GM13977 (cell line): ENCODE measurements at places on chromosomes 5 and 9.

GRCh38 chr5:27221410-27221809 lies 183.0 kb upstream of the CDH9 start:
- no peak for DNase-seq

DNA sequence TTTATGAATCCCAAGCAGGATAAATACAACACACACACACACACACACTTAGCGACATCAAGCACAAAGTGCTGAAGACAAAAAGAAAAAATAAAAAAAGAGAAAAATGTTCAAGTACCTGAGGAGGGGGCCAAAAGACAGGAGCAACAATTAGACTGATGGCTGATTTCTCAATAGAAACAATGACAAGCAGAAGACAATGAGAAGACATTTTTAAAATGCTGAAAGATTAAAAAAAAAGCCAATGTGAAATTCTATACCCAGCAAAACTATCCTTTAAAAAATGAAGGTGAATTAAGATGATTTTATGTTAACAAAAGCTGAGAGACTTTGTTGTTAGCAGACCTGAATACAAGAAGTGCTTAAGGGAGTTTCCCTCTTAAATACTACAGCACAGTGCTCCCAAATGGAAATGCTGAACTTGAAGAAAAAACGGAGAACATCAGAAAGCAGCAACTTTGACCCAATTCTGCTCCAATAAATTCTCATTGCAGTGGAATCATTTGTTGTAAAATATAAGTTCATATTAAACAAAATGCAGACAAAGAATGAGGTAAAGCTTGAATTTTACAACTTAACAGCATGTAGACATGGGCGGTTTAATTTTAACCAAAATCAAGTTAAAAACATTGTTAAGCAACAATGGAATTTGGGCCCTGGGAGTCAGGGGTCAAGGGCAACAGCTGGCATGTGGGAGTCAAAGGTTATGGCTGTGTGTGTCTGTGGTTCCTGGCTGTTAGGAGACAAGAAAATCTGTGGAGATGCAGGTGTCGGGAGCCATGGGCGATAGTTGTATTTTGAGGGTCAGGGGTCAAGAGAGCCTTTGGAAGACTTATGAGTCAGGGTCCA lies 776 bp upstream of the RANBP17 start:
- no peak for DNase-seq

- no peak for DNase-seq
Observed at GRCh38 chr5:135996611-135997010, 32.2 kb upstream of the TGFBI start.

- DNase-seq, result peak; percentile 3
Observed at GRCh38 chr5:111422245-111422644, 90.1 kb downstream of the STARD4 start.

DNA sequence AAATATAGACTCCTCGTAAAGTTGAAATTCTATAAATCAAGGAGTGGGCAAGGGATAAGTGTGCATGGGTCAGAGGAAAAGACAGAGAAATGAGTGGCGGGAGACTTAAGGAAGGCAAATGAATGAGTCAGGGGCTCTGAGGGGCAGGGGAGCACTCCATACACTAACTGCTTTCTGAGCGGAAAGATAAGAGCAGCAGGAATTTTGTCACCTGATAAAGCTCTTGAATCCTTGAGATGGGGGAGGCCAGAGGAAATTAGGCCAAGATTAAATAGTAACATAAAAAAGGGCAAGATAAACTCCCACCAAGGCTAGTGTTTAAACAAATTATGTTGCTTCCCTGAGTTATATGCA lies 191.0 kb upstream of the S1PR3 start:
- DNase-seq, result no peak

GRCh38 chr9:126869368-126869767 lies 8.9 kb downstream of the ZBTB34 start:
- no peak for DNase-seq

DNA sequence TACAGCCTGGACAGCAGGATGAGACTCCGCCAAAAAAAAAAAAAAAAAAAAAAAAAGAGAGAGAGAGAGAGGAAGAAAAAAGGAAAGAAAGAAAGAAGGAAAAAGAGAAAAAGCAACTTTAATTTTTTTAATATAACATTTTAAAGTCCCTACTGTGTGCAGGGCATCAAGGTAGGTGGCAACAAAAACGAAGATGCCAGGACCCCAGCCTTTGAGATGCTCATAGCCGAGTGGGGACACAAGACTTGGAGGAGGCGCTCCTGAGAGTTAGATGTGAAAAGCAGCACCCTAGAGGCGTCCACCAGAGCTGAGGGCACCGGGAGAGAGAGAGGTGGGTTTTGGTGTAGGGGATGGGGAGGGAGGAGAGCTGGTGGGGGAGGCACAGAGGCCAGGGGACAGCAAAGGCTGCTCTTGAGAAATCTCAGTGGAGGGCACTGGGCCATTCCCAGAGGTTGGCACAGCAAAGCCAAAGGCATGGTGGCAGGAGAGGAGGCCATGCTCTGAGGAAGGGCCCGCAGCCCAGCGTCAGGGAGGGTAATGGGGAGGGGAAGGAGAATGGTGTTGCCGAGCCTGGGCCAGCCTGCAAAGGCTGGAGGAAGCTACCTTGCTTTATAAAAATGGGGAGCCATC lies 135.6 kb downstream of the C9orf50 start:
- DNase-seq, result no peak

- DNase-seq, result no peak
Observed at GRCh38 chr5:147234239-147234824, 494 bp upstream of the STK32A start.

DNA sequence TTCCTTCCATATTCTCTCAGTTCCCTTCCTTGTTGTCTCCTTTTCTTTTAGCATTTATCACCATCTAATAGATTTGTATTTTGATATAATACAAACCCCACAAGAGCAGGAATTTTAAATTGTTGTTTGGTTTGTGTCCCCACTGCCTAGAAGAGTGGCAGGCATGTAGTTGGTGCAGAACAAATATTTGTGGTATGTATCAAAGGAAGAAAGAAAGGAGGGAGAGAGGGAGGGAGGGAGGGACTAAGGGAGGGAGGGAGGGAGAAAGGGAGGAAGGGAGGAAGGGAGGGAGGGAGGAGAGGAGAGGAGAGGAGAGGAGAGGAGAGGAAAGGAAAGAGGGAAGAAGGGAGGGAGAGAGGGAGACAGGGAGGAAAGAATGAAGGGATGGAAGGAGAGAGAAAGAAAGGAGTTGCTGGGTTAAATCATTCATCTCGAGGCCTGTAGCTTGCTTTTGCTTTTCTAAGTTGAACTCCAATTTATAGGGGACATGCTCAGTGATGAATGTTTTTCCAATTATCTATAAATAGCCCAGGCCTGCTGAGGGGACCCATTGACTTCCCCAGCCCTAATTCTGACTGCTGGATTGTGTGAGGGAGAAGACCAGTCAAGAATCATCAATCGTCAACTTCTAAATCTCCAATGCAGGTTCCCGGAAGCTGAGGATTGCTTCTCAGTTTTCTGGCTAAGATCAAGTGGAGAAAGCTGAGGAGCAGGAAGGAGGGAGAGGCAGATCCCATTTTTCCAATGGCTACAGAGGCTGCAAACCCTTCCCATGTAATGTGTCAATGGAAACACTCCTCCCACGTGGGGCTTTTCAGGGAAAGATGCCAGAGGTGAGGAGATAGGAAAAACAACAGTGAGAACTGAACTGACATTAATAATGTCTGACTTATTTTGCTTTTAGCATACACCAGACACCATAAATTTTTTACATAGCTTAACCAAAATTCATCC lies 320.7 kb downstream of the ASTN2 start:
- DNase-seq, result no peak

DNA sequence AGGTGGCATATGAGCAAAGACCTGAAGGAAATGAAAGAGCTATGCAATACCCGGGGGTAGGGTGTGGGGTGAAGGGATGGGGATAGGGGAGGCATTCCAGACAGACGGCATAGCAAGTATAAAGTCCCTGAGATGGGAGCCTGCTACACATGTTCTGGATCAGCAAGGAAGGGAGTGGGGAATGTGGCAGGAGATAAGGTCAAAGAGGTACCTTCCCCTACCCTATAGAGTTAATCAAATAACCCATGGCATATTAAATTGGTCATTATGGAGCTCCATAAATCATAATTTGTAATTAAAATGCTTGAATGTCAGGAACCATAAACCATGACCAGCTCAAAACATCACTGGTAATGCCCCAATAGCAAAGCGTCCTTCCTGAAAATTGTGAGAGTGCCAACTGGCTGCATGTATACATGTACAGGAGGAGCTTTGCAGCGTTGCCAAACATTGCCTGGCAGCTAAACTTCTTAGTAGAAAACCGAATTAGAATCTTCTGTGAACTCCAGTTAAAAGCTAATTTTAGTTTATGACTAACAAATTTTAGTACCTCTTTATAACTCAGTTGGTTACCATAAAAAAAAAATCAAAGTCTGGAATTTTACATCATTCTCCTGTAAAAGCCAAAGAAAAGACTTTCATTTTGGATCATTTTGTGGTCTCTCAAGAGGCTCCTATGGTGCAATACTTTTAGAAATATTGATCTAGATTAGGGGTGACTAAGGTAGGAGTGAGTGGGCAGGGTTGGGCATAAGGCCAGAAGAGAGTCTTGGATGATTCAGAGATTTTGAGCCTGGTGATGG lies 4.7 kb downstream of the DNAI1 start:
- no peak for DNase-seq

GRCh38 chr5:65611524-65611923 lies 12.6 kb downstream of the TRIM23 start:
- DNase-seq, result no peak

DNA sequence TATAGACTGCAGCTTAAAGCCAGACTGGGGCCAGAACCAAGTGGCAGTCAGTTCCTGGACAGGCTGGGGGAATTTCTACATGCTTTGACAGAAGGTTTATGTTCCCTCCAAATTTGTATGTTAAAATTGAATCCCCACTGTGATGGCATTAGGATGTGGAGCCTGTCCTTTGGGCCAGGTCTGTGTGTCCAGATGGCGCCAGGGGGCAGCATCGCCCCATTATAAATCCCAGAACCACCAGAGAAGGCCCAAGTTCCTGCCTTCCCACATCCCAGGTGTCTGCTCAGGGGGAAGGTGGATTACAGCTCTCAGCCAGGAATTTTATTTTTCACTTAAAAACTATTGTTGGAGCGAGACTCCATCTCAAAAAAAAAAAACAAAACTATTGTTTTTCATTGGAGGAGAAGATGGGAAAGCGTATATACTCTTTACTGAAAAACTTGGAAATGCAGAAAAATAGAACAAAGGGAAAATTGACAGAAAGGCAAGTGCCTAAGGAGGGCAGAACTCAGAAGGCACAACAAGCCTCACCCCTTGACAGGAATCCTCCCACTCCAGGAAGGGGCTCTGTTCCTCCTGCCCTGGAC lies 5.0 kb downstream of the IL3 start:
- peak; percentile 74 for DNase-seq

- DNase-seq, result no peak
Observed at GRCh38 chr5:103669615-103670014, 107.0 kb upstream of the NUDT12 start.

DNA sequence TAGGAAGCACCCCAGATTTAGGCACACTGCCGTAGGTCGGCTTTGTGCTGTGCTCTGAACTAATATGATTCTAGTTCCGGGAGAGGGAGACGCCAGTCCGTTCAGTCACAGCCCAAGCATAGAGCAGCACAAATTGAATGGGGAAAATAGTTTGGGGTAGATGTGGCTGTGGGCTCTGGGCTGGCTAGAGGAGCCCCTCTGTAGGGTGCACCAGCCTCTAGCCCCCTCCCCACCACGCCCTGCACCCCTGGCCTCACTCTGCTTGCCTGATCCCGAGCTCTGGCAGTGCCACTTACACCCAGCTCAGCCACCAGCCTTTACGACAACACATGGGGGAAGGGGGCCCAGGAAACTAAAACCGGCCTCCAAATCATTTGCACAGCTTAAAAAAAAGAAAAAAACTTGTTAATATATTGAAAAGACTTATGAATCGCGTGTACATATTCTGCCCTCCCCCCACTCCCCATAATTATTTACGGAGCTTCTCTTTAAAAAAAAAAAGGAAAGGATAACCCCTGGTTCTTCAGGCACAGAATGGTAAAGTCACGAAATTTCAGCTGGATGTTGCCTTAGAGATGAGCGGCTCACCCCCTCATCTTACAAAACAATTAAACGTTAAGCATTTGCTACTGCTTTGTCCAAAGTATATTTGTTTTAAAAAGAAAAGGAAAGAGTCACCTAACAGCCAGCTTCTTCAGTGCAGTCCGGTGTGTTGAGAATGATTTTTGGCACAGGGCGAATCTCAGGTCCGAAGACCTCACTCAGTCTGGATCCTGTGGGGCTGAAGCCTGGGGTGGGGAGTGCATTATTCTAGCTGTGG lies 3.5 kb downstream of the LMX1B start:
- peak; percentile 23 for DNase-seq

GRCh38 chr5:67021031-67021430 lies 175.6 kb downstream of the CD180 start:
- DNase-seq, result no peak

- peak; percentile 68 for DNase-seq
Observed at GRCh38 chr9:16870596-16871335, at the start of gene BNC2. TSS of gene BNC2 (minus strand) at chr9:16870670. CDS start at chr9:16870648, 22 bp downstream.

DNA sequence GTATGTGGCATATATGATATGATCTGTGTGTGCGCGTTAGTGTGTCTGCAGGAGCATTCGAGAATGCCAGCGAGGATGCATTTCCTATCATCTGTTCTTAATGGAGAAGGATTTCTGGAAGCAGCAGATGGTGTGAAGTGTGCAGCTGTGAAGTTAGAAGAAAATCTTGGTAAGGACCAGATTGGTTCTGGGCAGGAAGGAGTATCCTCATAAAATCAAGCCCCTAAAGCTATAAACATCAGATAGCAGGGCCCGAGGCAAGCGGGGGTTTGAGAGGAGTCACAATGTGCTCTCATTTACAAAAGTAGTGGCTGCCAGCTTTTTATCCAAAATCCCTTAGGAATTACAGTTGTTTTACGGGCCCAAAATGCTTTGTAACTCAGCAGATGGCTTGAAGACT lies 40.0 kb downstream of the DAPK1 start:
- no peak for DNase-seq

DNA sequence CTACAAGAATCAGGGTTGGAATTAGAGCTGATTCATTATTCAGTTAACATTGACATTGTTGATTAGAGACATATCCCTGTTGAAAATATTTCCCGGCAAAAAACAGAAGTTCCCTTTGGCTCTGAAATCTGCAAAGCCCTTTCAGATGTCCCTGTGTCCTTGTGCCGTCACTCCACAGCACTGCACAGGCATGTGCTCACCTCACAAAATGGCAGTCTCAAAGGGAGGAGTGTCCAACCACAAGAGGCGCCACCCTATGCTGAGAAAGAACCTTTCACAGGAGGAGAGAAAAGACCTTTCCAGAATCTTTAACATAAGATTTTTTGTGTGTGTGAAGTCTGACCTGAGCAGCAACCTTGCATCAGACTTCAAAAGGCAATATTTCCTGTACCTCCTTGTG lies 112.8 kb upstream of the PRSS3 start:
- DNase-seq, result no peak

DNA sequence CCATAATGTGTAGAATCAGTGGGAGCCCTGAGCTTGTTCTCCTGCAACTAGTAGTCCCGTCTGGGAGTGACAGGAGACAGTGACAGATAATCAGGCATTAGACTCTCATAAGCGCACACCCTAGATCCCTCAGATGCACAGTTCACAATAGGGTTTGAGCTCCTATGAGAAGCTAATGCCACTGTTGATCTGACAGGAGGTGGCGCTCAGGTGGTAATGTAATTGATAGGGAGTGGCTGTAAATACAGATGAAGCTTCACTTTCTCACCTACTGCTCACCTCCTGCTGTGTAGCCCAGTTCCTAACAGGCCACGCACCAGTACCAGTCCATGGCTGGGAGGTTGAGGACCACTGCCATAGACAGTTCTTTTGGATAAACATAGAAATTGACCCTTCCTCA lies 188.7 kb downstream of the ROR2 start:
- no peak for DNase-seq
